ENCODE measurements at places on chromosomes 2 and 18.

DNA sequence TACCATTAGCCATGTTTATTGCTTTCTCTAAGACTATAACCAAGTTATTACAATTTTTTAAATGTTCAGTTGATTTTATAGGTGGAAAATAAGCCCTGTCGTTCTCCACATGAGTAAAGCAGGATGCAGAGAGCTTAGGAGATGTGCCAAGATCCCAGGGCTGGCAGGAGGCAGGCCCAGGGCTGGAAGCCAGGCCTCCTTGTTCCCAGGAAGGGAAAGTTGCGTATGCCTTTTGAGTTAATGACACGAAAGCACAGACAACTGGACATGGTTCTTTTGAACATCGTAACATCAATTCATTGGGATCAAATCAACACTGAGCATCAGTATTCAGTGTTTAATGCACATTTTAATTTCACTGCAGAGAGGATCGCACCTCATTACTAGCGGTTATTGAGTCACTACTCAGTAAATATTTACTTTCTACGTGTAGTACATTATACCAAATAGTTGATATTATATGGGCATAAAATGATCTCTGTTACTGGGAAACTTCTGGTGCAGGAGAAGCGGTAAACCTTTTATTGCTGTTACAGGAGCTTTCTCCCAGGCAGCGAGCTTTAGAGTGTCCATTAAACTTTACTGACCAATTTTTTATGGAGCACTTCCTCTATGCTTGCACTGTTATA is 60.0 kb downstream of the RNF144A start:
- DNase-seq: peak; percentile 48

- no peak for DNase-seq
Measured at GRCh38 chr2:201482543-201482942, 31.0 kb downstream of the STRADB start.

DNA sequence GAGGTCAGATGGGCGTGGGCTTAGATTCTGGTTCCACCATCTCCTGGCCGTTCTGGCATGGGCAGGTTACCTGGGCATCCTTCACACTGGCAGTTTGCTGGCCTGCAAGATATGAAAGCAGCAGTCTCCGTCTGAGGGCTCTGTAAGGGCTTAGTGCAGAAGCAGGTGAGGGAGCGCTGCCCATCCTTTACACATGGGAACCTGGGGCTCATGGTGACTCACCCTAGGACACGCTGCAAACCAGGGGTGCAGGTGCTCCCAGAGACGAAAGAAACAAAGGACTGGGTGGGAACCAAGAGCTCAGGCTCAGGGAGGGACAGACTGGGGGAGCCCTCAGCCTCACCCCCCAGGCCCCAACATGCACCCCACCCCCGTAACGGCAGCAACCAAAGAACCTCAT is 10.7 kb upstream of the ID2 start:
- no peak for DNase-seq

DNA sequence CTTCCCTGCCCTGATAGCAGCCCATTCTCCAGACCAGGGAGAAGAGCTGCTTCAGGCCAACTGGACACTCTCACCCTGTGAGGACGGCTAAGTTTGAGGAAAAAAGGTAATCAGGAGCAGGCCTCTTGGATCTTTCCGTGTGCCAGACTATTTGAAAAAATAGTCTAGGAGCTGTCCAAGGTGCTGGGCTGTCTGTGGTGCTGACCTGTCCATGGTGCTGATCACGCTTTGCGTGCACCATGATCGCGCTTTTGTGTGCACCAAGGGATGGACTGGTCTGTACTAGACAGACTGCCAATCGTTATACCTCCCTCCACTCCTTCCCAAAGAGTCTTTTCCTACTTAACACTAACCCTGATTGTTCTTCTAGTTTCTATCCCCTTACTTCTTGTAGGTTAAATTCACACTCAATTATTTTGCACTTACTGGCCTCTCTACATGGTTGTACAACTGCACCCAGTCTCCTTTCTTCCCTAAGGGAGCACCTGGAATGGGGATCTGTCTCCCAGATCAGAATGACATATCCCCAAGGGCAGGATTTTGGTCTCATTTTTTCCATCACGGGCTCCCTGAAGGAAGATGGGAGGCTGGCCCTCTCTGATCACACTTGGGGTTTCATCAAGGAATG is 295.4 kb downstream of the CELF4 start:
- peak; percentile 42 for DNase-seq

DNA sequence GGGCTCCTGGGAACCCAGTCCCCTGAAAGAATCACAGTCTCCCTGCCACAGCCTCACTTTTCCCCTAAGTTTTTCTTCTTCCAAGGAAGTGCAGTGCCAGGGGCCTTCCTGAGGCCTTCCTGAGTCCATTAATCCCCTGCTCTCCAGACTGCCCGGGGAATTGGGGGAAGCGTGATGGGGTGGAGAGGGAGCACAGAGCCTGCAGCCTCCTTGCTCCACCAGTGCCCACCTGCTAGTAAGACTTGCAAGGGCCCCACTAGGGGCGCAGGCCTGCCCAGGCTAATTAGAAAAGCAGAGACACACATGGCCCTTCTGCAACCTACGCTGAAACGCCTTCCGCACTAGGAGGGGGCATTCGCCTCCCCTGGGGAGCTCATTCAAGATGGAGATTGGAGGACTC is 110.6 kb downstream of the MRO start:
- no peak for DNase-seq

DNA sequence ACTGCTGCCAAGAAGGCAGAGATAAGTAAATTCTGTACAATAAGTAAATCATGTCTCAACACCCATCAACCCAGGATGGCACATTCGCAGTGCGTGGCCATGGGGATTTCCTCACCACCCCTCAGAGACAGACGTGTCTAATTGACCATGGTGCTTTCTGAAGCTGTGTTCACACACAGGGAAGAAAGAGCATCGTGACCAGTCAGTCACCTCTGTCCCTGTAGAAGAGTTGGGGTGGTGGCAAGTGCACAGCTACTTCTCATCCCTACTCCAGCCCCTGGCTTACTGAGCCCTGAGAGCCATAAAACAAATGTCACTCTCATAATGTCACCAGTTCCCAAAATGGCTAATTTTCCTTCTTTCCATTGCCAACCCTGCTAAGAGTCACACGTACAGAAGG is 31.3 kb upstream of the MLPH start:
- no peak for DNase-seq

GRCh38 chr2:181104512-181105115 is 124.2 kb downstream of the UBE2E3 start:
- DNase-seq: peak; percentile 81

DNA sequence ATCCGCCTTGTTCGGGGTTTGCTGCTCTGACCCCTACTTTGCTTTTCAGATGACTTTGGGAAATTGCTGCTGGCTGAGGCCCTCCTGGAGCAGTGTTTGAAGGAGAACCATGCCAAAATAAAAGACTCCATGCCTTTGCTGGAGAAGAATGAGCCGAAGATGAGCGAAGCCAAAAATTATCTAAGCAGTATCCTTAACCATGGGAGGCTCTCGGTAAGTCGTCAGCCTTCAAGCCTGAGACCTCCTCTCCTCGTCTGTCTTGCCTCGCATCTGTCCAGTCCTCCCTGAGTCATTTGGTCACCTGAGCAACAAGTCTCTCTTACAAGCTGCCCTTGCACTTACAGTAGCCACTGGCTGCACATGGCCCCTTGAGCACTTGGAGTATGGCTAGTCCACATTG is 34.7 kb upstream of the MCFD2 start:
- no peak for DNase-seq

- no peak for DNase-seq
Measured at GRCh38 chr18:79336556-79337142, 59.1 kb upstream of the NFATC1 start.

DNA sequence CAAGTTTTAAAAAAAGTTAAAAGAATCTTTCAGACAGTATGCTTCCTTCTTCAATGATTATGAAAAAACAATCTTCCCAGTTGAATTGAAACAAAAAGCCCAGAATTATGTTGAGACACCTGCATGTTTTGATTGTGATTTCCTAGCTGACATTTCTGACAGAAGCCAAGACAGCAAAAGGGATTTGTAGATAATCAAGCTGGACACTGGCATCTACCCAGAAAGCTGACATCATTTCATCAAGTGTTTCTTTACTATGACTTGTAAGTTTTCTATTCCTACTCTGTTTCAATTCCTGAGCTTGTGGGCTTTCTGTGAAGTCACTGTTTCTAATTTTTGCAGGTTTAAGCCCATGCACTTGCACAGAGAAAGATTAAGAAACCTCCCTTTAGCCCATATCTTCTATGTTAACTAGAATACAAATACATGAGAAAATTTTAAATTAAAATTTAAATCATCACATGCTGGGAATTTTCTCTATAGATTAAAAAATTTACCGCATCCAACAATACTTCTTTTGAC is 82.9 kb upstream of the CCDC85A start:
- DNase-seq: peak; percentile 50

GRCh38 chr2:143856978-143857377 is 662.9 kb downstream of the ZEB2 start:
- peak; percentile 33 for DNase-seq

GRCh38 chr2:120871881-120872620 is 136.4 kb downstream of the GLI2 start:
- DNase-seq: no peak

GRCh38 chr2:64655018-64655664 is 1.4 kb upstream of the SERTAD2 start:
- peak; percentile 34 for DNase-seq

GRCh38 chr2:37415128-37415820 is 70.8 kb downstream of the QPCT start:
- peak; percentile 21 for DNase-seq

GRCh38 chr2:28427741-28428415 is 35.2 kb downstream of the FOSL2 start:
- no peak for DNase-seq

DNA sequence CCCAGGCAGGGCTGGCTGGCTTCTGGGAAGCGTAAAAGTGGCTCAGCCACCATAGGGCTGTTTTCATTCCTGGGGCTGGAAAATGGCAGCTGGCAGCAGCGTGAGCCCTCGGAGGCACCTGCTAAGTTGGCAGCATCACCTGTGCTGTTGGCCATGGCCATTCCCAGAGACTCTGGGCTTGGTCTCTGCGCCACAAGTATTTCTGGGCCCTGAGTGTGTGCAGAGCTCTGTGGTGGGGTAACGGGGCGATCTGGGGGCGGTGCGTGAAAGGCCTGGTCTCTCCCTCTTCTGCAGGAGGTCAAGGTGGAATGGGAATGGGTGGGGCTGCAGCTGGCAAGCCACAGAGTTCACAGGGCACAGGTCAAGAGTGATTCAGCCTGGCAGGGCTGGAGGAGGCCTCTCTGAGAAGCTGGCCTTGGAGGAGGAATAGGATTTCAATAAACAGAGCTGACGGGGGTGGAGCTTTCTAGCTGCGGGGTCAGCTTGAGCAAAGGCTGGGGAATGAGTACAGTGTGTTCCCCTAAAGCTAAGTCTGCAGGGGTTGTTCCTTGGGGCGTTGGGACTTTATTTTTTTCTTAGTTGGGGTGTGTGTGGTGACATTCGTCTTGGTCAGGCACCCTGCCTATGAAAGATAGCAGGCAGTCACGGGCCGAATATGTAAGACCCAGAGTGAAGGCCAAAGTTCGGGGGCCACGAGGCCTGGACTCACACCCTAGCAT is 10.3 kb upstream of the NTSR2 start:
- peak; percentile 69 for DNase-seq

DNA sequence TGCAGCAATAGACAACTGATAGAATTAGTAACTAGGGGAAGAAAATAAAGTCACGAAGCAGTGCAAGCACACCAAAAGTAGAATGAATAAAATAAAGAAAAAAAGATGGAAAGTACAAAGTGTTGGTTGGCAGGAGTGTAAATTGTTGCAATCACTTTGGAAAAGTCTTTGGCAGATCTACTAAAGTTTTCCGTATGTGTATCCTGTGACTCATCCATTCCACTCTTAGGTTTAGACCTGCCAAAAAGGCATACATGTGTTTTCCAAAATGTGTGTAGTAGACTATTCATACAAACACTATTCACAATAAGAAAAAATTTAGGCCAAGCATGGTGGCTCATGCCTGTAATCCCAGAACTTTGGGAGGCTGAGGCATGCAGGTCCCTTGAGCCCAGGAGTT is 282.1 kb upstream of the FSIP2 start:
- DNase-seq: peak; percentile 34

DNA sequence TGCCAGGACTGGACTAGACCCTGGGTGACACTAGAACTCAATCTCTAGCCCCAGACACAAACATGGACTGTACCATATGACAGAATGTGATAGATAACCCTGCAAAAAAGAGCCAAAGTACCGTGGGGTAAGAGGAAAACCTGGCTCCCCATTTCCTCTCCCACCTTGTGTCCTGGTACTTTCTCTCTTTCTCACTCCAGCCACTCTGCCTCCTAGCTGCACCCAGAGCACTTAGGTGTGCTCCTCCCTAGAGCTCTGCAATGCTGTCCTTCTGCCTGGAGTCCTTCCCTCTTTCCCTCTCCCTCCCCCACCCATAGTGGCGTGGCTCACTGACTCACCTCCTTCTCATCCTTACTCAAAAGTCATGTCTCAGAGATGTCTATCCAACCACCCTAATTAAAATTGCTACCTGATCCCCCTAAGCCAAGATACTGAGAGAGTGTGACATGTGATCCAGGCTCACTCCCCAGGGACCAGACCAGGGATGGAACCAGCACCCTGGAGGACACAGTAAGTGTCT is 171.3 kb downstream of the LOXHD1 start:
- DNase-seq: no peak

GRCh38 chr2:108591163-108591562 is 56.9 kb downstream of the LIMS1 start:
- no peak for DNase-seq

DNA sequence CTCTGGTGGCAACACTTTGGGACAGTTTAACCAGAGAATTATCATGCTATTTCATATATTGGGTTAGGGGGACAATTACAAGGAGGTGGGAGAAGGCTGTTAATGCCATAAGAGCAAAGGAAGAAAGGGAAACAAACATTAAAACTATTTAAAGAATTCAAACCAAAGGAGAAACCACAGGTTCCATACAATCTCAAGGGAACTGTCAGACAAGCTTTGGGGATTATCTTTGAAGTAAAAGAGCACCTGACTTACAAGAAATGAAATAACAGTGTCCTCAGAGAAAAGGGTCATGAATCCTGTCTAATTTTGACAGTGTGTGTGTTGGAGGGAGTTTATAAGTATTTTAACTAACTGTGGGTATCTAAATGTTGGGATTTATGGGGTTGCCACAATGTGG is 44.4 kb downstream of the CERS6 start:
- peak; percentile 60 for DNase-seq

- DNase-seq: no peak
Measured at GRCh38 chr2:36805635-36806224, 109.2 kb downstream of the VIT start.

GRCh38 chr2:71878626-71879508 is 268.8 kb downstream of the CYP26B1 start:
- DNase-seq: no peak

- peak; percentile 90 for DNase-seq
Measured at GRCh38 chr2:191846515-191847476, at the start of gene CAVIN2. Gene CAVIN2, minus strand, starts transcription at chr2:191847088. Its CDS starts 163 bp downstream, at chr2:191846925.

GRCh38 chr2:223050188-223050587 is 1.8 kb upstream of the KCNE4 start:
- DNase-seq: no peak
